ENCODE measurements at places on chromosomes 12 and 14. TPM values are rescaled to one million over a fixed set of nuclear protein-coding genes. Genes with fewer than 3 reads are reported as not detected.
A peak's percentile ranks its signal among the peaks of the same experiment; 100 is the strongest.

GRCh38 chr14:73392329-73393257 lies 65.8 kb downstream of the NUMB start:
- DNase-seq, result no peak

GRCh38 chr12:74365178-74365964 lies 172.3 kb upstream of the ATXN7L3B start:
- DNase-seq, result no peak

- no peak for DNase-seq
Measured at GRCh38 chr12:124191966-124192365, 102.9 kb upstream of the RFLNA start.

- peak; percentile 66 for DNase-seq
Measured at GRCh38 chr12:49231878-49232655, 32.8 kb upstream of the TUBA1C start.

DNA sequence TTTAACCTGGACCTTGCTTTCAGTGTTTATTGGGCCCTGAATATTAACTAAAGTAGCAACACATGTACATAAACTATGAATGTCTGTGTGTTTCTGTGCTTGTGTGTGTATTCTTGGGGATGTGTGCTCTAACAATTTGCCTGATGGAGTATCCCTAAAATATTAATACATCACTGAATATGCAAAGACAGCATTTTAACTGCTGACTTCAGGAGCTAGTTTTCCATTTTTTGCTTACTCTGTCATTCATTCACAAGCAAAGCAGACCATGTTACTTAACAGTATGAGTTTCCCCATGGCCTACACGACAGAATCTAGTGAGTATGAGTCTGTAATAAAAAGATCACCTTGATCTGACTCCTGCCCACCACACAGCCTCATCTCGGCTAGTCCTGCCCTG lies 402.8 kb downstream of the BCAT1 start:
- no peak for DNase-seq

DNA sequence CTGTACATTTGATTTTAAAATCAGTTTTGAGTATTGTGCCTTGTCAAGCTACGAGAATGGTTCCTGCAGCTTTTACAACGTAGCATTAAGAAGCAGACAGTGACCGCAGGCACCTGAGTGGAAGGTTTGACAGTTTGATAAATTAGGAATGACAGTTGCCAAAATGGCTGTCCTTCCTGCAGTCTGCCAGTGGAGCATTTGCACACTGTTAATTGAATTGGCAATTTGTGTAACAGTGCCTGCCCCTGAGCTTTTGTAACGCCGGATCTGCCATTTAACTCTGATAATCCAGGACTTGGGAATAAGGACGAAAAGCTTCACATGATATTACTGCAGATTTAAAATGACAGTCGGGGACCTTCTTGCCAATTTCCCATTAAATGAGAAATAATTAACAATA lies 385.3 kb downstream of the NPAS3 start:
- DNase-seq, result no peak

- DNase-seq, result no peak
Measured at GRCh38 chr12:33277376-33277775, 162.2 kb downstream of the SYT10 start.

- peak; percentile 42 for DNase-seq
Measured at GRCh38 chr12:116916714-116917114, 6.0 kb downstream of the FBXW8 start.

GRCh38 chr14:23478109-23478759 lies 8.7 kb downstream of the NGDN start:
- peak; percentile 86 for DNase-seq

DNA sequence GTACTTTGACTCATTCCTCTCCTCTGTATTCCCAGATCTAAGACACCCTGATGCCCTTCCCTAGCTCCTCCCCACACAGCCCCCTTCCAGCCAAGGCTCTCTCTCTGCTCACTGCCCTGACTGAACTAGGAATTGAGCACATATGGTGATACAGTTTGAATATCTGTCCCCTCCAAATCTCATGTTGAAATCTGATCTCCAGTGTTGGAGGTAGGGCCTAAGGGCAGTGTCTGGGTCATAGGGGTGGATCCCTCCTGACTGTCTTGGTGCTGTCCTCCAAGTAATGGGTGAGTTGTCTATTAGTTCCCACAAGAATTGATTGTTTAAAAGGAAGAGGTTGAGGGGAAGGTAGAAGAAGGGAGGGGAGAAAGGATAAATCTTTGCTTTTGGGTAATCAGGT lies 17.4 kb downstream of the CMKLR1 start:
- DNase-seq, result no peak

DNA sequence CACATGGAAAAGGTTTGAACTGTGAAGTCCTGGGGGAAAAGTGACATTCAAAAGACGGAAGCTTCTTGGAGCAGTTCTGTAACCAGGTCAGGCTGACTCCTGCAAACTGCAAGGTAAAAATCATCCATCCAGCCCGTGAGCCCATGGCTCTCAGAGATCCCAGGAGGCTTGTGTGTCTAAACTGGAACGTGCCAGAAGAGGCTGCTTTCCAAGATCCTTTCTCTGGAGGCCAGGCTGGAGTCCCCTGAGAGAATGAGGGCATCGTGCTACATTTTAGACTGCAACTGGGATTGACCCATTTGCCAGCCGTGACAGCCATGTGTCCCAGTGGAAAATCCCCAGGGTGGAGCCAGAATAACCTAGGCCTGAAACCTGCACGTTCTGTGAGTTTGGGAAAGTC lies 7.8 kb upstream of the WSCD2 start:
- no peak for DNase-seq

GRCh38 chr14:32408018-32408417 lies 78.9 kb downstream of the AKAP6 start:
- DNase-seq, result no peak

DNA sequence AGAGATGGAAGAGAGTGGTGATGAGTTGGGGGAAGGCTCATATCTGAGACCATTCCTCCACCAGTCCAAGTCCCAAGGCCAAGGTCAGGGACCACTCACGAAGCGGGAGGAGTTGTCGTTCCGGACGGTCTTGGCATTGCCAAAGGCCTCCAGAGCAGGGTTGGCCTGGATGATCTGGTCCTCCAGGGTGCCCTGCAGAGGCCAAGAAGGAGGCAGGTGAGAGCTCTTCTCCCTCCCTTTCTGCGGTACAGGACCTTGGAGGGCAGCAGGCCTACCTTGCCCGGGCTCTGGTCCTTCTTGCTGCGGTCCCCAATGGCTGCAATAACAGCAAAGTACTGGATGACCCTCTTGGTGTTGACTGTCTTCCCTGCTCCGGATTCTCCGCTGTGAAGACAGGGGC lies 4.0 kb downstream of the MYH7 start:
- DNase-seq, result no peak

Gene RD3L
- total RNA-seq, result not detected

Gene PSMA6
- 117 TPM for total RNA-seq

Gene CCDC196
- total RNA-seq, result 1.9 TPM

Gene CDKN3
- total RNA-seq, result 8.7 TPM

Gene MYF6
- total RNA-seq, result not detected

Gene OVCH1
- total RNA-seq, result not detected

Gene MUCL1
- not detected for total RNA-seq

Data from umbilical cord (tissue), 2 donors.